ENCODE measurements at places on chromosomes 7 and 10. TPM values are rescaled to one million over a fixed set of nuclear protein-coding genes. Genes with fewer than 3 reads are reported as not detected.

- H3K27ac ChIP-seq = no peak overlapping the region
- DNase-seq = no peak
- peaks cover 4% of the 10 kb centered on the region for H3K4me1 ChIP-seq
- H3K27me3 ChIP-seq = no peaks in the 10 kb centered on the region
- H3K36me3 ChIP-seq = peaks cover 8% of the 10 kb centered on the region
- no peak overlapping the region for H3K4me3 ChIP-seq
These were observed 59.0 kb downstream of the PODXL start for GRCh38 chr7:131497454-131497853.

DNA sequence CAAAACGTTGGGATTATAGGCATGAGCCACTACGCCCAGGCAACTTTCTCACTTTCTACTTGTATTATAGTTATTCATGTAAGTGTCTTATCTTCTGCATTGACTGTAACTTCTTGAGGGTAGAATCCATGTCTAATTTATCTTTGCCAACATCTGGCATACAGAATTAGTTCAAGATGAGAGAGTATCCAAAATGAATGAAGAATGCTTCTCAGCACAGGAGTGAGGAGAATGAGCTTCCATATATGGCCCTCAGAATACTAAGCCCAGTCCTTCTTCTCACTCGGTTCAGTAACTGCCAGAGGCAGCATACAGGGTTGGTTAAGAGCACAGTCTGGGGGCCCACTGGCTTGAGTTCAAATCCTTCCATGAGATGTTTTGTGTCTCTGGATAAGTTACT lies 75.0 kb upstream of the LRRC17 start:
- DNase-seq = no peak
- H3K4me3 ChIP-seq = no peak overlapping the region
- H3K27me3 ChIP-seq = no peaks in the 10 kb centered on the region
- H3K27ac ChIP-seq = no peak overlapping the region

DNA sequence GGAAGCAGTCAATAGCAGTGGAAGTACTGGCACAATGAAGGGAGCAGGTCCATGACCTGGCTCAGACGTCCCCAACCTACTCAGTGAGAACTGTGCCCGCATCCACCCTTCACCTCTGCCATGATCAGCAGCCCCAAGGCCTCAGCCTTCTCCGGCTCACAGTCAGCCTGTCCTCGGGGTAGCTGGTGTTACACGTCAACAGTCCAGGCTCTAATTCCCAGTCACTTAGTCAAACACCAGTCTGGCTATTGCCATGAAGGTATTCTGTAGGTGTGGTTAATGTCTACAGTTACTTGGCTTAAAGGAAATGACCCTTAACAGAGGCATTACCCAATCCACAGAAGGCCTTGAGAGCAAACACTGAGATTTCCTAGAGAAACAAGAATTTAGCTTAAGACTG lies 49.1 kb downstream of the GRB10 start:
- H3K27ac ChIP-seq = no peak overlapping the region
- no peaks in the 10 kb centered on the region for H3K27me3 ChIP-seq
- H3K36me3 ChIP-seq = peaks cover 4% of the 10 kb centered on the region
- no peak for DNase-seq
- peaks cover 5% of the 10 kb centered on the region for H3K4me1 ChIP-seq
- H3K4me3 ChIP-seq = no peak overlapping the region

DNA sequence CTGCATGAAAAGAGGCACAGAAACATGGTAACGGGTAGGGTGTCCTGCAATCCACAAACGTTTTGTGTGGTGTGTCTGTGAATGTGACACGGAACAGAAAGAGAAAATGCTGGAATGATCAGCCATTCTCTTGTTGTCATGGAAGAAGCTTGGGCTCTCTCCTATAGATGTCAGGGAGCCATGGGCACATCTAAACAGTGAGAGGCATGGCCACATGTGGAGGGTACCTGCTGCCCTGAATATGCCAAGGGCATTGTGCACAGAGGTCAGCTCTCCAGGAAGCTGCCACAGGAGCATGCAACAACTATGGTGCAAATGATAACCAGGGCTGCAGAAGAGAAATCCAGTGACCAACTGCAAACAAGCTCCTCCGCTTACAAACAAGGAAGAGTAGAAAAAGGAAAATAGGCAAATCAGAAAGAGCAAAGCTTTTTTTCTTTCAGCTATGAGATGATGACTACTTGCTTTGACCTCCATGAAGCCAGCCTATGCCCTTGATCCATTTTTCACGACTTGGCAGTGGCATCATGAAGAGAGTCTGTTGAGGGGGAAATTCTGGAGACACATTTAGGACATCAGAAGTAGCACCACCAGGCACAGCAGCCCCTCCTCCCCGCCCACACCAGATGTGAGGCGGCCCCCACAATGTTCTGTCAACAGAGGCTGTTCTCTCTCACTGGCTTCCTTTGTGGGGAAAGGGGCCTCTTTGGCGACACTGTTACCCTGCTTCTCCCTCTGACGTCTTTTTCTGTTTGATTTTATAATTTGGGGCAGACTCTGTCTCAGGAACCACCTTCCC lies 4.8 kb upstream of the PDE1C start:
- no peak for DNase-seq
- H3K36me3 ChIP-seq = no peaks in the 10 kb centered on the region
- H3K4me3 ChIP-seq = no peak overlapping the region
- H3K27me3 ChIP-seq = peaks cover 19% of the 10 kb centered on the region

DNA sequence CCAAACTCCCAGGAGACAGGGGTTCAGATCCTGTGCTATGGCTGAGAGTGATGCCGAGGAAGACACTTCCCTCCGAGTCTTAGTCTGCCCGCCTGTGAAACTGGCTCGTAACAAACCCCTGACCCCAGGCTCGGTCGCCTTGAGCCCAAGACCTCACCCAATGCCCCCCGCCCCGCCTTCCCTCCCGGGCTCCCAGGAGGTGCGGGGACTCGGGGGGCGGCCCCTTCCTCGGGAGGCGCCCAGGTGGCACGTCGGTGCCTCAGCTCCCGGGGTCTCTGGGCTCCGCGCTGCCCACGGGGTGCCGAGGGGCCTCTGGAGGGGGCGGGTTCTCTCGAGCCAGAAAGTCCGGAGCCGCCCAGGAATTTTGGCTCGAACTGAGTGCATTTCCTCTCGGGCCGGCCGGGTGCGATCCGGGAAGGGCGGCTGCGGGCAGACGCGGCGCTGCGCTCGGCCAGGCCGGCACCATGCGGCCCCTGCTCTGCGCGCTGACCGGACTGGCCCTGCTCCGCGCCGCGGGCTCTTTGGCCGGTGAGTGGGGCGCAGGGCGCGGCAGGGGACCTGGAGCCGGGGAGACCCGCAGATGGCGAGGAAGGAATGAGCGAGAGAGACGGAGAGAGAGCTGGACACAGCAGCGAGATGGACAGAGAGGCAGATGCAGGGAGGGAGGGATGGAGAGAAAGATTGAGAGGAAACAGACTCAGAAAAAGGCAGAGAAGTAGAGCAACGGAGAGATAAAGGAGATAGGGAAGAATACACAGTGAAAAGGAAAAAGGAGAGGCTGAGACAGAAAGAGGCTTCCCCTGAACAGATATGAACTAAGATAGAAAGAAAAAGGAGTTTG lies at the start of gene PLAC9:
PLAC9 (plus strand) TSS at position 432 of the 841 bp plus-strand sequence; CDS start at position 465, 33 bp downstream.
- H3K4me3 ChIP-seq = peak within 1 kb of the TSS; percentile 33
- no peak for DNase-seq
- no peaks in the 10 kb centered on the region for H3K36me3 ChIP-seq
- H3K27me3 ChIP-seq = peaks cover 24% of the 10 kb centered on the region

DNA sequence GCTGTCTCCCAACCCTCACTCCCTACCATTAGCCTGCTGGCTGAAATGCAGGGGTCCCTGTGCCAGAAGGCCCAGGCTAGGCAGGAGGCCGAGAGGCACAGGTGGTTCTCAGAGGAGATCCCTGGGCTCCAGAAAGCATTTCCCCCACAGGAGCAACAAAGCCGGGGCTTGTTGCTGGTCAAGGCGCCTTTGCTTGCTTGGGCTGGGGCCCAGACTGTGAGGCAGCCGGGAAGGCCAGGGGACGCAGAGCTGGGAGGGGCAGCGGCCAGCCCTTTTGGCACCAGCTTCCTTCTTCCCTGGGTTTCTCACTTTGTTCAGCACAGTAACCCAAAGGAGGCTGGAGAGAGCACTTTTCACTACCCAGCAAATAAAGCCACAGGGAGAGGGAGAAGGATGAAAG lies 48.6 kb downstream of the FBXW4 start:
- peaks cover 70% of the 10 kb centered on the region for H3K4me1 ChIP-seq
- H3K36me3 ChIP-seq = peaks cover 28% of the 10 kb centered on the region
- no peak overlapping the region for H3K4me3 ChIP-seq
- peak; percentile 85 for DNase-seq
- H3K27ac ChIP-seq = peak overlapping the region; percentile 75

GRCh38 chr10:121540732-121541395 lies 57.4 kb downstream of the FGFR2 start:
- no peak for DNase-seq
- peaks cover 8% of the 10 kb centered on the region for H3K4me1 ChIP-seq
- H3K27me3 ChIP-seq = no peaks in the 10 kb centered on the region
- H3K36me3 ChIP-seq = no peaks in the 10 kb centered on the region
- H3K27ac ChIP-seq = no peak overlapping the region

GRCh38 chr10:100554902-100555301 lies 19.2 kb downstream of the HIF1AN start:
- H3K27me3 ChIP-seq = no peaks in the 10 kb centered on the region
- H3K4me3 ChIP-seq = no peak overlapping the region
- H3K4me1 ChIP-seq = no peaks in the 10 kb centered on the region
- DNase-seq = no peak
- peaks cover 9% of the 10 kb centered on the region for H3K36me3 ChIP-seq

Gene NKX2-3
- not detected for total RNA-seq

Gene ELOVL3
- 0.50 TPM for total RNA-seq

Gene ST8SIA6
- 15.0 TPM for total RNA-seq

Gene EPDR1
- total RNA-seq = 62.4 TPM

Gene DNA2
- 11.5 TPM for total RNA-seq

Gene CYCS
- total RNA-seq = 94.7 TPM

Gene EXOSC1
- total RNA-seq = 28.8 TPM
